CD4-positive, alpha-beta memory T cell (primary cell): ENCODE measurements at places on chromosomes 2 and 18.

DNA sequence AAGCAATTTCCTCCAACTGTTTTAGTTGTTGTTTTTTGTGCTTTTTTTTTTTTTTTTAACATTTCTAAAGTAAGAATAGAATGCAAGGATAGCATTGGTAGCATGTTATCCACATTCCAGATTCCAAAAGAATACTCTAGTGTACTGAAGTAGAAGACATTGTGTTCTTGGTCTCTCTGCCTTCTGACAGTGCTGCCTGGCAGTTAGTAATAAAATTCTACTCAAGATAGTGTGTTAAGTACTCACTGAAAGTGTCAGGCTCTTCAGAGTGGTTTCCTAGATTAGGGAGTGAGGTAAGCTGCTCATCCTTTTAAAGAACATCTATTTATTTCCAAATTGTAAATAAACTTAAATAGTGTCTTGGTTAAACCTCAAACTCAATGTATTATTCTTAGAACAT lies 253.7 kb downstream of the HNMT start:
- DNase-seq, result no peak

- no peak for DNase-seq
Observed at GRCh38 chr2:237774811-237775553, 23.6 kb upstream of the RBM44 start.

DNA sequence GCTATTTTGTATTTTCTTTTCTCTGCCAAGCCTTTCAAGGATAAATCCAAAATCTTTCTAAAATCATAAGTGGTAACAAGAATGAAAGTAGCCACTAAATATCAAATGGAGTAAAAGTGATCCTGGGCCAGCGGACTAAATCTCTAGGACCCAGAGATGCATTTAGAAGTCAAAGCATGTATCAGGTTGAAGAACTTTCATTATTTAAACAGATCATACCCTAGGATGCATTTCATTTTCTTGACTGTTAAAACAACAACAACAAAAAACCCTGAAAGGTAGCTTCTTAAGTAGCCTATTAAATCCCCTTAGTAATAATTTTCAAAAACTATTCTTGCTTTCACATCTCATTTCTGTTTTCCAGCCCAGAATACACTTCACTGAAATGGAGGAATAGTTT lies 4.8 kb upstream of the POU3F3 start:
- DNase-seq, result no peak

- DNase-seq, result no peak
Observed at GRCh38 chr18:25349131-25349925, 2.6 kb downstream of the ZNF521 start.

- DNase-seq, result no peak
Observed at GRCh38 chr18:63520053-63520685, 22.0 kb upstream of the SERPINB12 start.

GRCh38 chr18:33761363-33761762 lies 183.3 kb downstream of the ASXL3 start:
- DNase-seq, result no peak

- DNase-seq, result no peak
Observed at GRCh38 chr2:54725343-54726099, 2.1 kb downstream of the EML6 start.
